ENCODE measurements at places on chromosomes 11 and 22.

DNA sequence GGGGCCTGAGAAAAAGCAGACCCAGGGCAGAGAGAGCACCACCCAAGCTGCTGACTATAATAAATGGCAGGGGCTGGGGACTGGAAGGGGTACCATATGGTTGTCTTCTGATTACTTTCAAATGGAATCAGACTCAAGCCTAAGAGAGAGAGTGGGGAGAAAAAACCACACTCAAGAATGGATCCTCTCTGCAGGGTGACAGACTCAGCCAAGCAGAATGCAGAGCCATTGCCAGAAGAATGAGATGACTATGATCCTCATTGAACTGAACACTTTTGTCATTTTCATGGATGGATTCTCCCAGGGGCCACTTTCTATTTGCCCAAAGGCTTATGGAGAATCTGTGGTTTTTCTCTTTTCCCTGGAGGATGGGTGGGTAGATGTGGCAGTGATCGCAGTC is 8.7 kb downstream of the UBASH3B start:
- no peak for DNase-seq

DNA sequence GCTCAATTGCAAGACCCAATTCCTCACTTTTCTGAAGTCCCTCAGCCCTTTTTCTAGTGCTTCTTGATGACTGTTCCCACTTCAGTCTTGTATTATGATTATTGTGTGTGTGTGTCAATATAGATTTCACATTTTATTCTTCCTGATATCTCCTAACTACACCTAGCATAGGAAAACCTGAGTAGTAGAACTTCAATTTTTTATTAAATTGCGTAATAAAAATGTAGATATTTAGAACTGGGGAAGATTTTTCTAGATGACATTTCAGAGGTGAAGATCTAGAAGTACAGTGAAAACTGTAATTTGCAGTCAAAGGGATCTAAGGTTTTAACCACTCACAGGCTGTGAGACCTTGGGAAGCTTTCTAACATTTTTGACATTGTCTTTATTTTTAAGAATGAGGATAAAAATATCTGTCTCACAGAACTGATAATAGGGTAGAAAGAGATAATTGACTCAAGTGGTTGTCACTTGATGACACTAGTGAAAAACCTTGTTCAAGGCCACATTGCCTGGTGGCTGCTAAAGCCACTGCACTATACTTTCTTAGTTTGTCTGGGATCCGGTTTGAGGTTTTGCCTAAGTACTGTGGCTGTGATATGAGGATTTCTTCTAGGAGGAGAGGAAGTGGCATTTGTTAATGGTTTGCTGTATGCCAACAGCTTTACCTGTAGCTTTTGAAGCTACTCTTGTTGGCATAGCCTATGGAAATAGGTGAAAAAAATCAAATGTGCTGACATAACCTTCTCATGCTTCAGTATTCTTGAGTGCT is 32.2 kb upstream of the SESN3 start:
- no peak for DNase-seq

DNA sequence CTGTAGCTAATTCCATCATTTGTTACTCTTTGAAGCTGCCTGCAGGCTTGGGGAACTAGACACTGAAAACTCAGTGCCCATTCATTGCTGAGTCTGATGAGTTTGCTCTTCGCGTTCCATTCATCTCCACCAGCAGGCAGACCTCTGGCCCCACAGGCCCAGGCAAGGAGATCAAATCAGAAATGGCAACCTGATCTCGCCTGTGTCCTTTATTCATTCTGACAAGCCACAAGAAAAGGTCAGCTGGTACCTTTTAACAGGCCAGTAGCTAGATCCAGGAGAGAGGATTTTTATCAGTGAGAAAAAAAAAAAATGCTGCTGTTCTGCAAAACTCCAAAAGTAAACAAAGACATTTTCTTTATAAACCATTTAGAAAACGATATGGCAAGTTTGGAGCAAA is 742.5 kb downstream of the ETS1 start:
- DNase-seq = no peak

DNA sequence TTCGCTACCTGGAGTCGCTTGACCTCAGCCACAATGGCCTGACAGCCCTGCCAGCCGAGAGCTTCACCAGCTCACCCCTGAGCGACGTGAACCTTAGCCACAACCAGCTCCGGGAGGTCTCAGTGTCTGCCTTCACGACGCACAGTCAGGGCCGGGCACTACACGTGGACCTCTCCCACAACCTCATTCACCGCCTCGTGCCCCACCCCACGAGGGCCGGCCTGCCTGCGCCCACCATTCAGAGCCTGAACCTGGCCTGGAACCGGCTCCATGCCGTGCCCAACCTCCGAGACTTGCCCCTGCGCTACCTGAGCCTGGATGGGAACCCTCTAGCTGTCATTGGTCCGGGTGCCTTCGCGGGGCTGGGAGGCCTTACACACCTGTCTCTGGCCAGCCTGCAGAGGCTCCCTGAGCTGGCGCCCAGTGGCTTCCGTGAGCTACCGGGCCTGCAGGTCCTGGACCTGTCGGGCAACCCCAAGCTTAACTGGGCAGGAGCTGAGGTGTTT is 12.8 kb downstream of the TSKU start:
- no peak for DNase-seq

DNA sequence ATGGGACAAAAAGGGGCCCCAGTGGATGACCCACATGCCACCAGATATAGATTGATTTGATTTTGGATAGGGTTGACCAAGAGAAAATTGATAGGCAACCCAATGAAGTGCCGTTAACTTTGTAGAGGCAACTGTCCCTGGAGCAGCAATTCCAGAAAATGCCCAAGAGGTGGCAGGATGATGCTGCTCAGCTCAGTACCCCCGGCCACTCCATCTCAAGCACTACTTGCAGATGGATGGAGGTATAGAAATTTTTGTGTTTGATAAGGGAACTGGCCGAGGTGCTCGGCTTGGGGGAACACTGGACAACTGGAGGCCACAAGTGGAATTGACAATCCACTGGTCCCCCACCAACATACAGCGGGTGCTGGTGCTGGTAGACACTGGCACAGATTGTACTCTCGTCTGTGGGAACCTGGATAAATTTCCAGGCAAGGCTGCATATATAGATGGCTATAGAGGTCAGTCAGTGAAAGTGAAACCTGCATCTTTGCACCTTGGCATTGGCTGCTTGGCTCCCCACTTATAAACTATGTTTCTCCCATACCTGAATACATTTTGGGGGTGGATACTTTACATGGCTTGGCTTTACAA is 86.3 kb downstream of the CCDC83 start:
- peak; percentile 34 for DNase-seq

- DNase-seq = no peak
These were observed 1.3 kb upstream of the OR56A3 start for GRCh38 chr11:5940748-5941147.

GRCh38 chr11:15434529-15434928 is 319.8 kb downstream of the INSC start:
- no peak for DNase-seq

GRCh38 chr11:62444236-62444833 is 25.5 kb downstream of the SCGB1A1 start:
- peak; percentile 25 for DNase-seq

- no peak for DNase-seq
These were observed 64.1 kb downstream of the NCAPD3 start for GRCh38 chr11:134159652-134160051.

- no peak for DNase-seq
These were observed 855.4 kb upstream of the CHORDC1 start for GRCh38 chr11:91078221-91078620.

- DNase-seq = no peak
These were observed 878.1 kb downstream of the BRD1 start for GRCh38 chr22:48949375-48950149.

- no peak for DNase-seq
These were observed 94.3 kb upstream of the BMAL1 start for GRCh38 chr11:13183094-13183825.

DNA sequence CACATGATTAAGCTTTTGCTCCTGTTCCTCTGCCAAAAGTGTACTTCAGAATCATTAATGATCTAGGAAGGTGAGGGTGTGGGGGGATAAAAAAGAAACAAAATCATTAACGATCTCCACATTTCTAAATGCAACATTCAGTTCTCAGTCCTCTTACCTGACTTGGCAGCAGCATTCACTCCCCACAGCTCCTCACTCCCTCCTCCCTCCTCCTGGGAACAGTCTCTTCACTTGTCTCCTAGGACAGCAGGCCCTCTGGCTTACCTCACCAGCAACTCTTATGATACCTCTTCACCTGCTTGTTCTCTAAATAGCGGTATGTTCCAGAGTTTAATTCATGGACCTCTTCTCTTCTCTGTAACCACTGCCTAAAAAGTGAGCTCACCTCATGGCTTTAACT is 56.5 kb upstream of the APOA1 start:
- no peak for DNase-seq

DNA sequence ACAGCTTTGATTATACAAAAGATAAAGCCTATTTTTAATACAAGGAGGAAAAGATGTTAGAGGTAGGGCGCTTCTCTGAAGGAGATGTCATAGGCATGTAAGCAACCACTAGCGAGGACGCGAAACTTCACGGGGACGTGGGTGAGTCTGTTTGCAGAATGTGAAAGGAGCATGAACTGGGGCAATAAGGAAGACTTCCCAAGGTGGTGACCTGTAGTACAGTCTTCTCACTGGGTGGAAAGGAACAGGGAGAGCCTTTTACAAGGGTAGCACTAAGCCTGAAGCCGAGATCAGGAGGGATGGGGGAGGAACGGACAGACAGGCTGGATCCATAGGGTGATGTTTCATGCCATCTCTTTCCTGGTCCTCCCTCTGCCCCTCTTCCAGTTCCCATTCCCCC is 10.0 kb upstream of the MICAL2 start:
- no peak for DNase-seq

GRCh38 chr11:111322534-111322933 is 24.2 kb downstream of the POU2AF3 start:
- DNase-seq = no peak

DNA sequence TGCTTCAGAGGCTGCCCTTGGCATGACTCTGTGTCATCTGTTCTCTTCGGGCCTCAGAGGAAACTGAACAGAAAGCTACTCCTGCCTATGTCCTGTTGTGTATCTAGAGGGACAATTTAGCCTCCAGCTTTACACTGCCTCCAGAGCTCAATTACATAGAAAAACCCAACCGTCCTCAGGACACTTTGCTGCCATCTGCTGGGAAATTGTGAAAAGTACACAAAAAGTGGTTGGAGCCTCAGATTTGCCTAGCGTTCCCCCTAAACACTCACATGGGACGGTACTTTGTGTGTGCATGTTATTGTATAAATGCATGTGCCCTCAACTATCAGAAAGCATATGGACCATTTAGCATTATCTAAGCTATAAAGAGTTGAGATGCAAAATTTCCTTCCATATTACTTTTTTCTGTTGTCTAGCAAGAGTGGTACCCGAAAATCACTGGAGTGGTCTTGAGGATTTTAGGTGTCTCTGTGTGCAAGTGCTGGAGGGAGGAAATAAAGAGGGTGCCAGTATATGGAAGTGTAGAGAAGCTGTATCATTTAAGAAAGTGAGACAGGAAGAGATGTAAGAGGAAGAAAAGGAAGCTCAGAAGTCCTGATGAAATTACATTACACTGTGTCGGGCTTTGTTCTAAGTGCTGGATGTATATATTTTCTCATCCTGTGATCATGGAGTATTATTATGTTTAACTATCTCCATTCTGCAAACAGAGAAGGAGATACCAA is 8.7 kb upstream of the MS4A4E start:
- peak; percentile 4 for DNase-seq

DNA sequence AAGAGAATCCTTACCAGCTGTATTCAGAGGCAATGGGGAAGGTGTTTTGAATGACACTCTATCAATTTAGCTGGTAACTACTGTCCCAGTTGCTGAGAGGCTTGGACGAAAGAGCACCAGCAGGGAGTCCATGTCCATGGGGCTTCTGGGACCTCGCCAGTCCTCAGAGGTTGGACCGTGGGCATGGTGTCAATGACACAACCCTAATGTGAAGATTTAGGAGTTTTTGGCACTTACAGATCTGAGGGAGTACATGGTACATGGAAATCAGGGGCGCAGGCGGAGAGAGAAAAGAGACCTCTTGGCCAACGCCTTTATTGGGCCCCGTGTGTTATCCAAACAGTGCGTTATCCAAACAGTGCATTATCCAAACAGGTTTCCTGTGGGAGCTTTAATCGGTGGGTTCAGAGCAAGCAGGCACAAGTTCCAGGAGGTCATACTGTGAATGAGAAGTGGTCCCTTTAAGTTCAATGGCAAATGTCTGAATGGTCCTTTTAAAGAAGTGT is 169.1 kb upstream of the B3GAT1 start:
- no peak for DNase-seq

DNA sequence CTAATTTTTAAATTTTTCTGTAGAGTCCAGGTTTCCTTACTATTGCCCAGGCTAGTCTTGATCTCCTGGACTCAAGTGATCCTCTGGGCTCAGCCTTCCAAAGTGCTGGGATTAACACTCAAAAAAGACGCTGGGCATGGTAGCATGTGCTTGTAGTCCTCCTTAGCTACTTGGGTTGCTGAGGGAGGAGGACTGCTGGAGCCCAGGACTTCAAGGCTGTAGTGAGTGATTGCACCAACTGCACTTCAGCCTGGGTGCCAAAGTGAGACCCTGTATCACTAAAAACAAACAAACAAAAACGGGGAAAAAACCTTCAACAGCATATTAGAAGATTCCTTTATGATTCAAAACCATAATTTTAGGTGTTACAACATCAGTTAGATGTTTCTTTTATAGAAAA is 44.6 kb downstream of the RSF1 start:
- DNase-seq = no peak
